ENCODE measurements at places on chromosomes 13 and 19.

DNA sequence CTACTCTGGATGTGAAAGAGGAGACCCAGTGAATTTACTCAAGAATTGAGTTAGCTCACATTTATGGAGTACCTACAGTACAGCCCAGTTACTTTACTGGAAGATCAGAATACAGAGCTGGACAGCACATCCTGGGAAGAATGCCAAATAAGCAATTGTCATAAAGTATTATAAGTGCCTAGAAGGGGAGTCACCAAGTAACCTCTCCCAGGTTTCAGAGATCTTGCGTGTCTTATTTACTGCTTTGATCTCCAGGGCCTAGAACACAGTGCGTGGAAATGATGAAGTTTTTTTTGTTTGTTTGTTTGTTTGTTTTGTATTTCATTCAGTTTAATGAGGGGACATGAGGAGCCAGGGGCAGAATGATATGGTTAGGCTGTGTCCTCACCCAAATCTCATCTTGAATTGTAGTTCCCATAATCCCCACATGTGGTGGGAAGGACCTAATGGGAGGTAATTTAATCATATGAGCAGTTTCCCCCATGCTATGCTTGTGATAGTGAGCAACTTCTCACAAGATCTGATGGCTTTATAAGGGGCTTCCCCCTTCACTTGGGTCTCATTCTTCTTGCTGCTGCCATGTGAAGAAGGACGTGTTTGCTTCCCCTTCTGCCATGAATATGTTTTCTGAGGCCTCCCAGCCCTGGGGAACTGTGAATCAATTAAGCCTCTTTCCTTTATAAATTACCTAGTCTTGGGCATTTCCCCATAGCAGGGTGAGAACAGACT, 5.2 kb downstream of the GARRE1 start:
- no peak for DNase-seq

- DNase-seq: peak; percentile 44
Observed at GRCh38 chr19:6423499-6424194, 964 bp downstream of the KHSRP start.

DNA sequence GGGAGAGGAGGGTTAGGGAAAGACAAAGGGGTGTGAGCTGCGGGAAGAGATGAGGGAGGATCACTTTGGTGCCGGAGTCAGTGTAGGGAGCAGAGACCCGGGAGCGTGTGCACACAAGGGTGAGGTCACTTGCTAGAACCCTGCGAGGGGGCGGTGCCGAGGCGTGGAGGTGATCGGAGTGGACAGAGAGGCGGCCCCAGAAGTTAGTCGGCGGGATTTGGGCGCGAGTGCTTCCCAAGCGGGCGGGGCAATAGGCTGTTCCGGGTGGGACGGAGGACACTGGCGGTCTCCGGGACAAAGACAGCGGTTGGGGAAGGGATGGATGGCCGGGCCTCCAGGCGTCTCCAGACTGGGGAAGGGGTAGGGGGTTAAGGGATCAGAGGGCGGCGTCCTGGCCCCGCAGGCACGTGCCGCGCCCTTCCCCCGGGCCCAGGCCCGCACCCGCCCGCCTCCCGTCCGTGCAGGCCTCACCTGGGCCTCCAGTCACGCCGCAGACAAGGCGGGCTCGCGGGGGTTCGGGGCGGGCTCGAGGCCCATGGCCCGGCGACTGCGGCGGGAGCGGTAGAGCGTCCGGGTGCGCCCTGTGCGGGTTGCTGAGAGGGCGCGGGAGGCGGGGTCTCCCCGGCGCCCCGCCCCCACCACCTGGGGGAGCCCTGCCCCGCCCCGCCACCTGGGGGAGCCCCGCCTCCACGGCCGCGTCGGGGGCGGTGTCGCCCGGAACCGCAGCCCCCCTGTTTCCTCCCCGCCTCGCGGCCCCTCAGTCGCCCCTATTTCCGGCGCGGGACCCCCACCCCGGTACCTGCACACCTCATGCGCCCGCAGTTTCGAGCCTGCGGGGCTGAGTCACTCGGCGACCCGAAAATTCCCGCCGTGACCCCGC, at the start of gene LPAR2:
TSS of gene LPAR2 (minus strand) at position 600 of the 880 bp plus-strand sequence. CDS start 945 bp downstream, outside the sequence.
- peak; percentile 56 for DNase-seq

DNA sequence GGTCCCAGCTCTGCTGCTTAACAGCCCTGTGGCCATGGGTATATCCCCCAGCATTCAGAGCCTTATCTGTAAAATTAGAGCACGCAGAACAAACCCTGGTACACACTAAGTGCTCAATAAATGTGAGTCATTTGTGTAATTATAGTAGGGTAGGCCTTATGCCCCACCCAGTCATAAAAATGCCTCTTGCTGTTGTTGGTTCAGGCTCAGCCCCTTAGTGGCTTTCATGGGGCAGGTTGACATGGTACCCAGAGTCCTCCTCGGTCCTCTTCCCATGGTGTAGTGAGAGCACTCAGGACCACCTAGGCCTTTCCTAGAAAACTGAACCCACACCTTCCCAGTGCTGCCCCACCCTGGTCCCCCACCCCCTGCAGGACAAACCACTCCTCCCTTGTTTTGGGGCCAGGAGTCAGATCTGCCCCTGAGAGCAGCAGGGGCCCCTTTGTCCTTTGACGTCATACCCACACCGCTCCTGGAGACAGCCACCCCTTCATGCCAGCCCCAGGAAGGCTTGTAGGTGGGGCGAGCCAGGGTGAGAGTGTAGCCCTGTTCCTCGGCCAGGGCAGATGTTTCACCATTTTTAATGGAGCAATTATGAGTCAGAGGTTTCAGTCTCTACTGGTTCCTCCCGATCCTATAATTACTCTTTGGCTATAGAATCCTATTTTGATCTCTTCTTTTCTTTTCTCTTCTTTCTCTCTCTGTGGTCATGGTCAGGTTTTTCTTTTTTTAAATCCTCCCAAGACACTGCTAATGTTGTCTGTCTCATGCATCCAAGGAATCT, 36.8 kb downstream of the ACTN4 start:
- no peak for DNase-seq

GRCh38 chr19:46489445-46490272, 6.0 kb downstream of the PNMA8B start:
- no peak for DNase-seq

DNA sequence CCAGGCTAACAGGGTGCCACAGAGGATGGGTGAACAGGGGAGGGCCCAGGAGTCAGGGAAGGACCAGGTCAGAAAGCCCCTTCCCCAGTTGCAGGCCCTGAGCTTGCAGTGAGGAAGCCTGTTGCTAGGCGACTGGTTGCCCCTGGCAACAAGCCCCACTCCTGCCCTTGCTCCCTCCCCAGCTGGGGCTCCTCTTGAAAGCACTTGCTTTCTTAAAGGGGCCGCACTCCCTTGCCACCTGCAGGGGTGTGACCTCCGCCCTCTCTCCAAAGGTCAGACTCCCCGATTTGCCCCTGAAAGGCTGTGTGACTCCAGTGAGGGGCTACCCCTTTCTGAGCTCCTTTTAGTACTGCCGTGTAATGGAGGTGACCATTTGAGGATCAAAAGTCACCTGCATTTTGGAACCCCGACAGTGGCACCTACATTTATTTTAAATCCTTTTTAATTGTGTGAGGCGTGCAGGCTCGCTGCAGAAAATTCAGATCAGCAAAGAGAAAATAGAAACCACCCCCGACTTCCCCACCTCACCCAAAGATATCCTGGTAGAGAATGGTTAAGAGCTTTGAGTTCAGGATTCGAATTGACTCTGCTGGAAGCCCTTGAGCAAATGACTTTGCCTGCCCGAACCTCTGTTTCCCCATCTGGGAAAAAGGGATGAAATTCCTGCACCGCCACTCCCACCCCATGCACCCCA, 4.8 kb downstream of the FCHO1 start:
- no peak for DNase-seq

- DNase-seq: no peak
Observed at GRCh38 chr13:46761866-46762265, 35.1 kb downstream of the ESD start.

DNA sequence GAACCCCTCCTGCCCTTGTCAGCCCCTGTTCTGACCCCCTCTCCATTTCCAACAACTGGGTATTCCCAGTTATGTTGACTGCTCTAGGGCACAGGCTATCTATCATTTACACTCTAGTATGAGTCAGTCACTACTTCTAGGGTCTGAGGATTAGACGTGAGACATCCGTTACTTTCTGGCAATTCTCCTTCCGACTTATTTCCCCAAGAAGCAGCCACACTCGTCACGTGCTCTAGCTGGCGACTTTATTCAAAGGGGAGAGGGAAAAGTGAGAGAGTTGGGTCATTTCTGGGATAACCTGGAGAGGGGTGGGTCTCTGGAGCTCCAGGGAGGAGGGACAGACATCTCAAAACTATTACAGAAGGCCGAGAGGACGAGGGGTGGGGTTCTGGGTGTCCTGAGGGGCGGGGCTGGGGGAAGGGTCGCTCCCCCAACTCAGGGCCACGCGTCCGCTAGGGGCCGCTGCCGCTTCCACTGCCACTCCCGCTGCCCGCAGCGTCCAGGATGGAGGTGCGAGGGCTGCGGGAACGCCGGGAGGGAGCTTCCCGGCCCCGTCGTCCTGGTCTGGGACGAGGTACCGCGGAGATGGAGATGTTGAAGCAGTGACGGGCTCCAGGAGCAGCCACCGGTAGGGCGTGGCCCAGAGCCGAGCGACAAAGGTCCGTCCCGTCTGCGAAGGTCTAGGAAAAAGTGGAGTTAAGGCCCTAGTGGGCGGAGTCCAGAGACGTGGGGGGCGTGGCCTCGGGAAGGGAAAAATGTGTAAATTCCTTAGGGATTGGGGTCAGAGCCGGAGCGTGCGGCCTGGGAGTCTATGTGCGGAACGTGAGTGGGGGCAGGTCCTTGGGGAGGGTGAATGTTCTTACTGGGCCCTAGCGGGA, 8.9 kb downstream of the RTBDN start:
- DNase-seq: no peak

- no peak for DNase-seq
Observed at GRCh38 chr13:102870677-102871415, 25.0 kb downstream of the ERCC5 start.

DNA sequence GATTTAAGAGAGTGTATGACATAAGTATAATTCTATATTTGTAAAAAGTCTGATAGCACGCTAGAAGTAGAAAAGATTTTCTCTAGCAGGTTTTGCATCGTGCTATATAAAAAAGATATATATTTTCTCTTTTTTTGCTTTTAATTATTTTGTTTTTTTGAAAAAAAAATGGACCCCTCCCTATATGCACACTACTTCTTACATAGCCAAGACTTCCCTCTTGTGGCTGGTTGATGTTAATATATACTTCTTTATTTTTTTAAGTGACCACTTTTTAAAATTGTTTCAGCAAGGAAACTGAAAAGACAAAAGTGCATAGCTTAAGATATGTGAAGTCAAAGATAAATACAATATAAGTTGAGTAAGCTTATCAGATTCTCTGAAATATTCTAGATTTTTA, 1202.8 kb downstream of the DIAPH3 start:
- no peak for DNase-seq

DNA sequence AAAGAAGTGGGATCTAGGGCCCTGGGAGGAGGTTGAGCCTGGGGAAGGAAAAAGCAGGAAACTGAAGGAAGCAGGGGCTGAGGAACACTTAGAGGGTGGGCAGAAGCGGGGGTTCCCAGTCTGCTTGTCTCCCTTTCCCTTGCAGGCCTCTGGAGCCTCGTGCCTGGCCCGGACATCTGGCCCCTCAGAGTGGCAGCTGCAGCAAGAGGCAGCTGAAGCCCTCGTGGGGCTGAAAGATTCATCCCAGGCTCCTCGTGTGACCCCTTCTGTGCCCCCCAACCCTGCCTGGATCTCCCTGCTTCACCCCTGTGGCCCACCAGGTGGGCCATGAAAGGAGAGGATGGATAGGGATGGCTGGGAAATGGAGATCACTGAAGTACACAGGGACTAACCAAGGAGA, 5.5 kb downstream of the DMRTC2 start:
- DNase-seq: no peak

DNA sequence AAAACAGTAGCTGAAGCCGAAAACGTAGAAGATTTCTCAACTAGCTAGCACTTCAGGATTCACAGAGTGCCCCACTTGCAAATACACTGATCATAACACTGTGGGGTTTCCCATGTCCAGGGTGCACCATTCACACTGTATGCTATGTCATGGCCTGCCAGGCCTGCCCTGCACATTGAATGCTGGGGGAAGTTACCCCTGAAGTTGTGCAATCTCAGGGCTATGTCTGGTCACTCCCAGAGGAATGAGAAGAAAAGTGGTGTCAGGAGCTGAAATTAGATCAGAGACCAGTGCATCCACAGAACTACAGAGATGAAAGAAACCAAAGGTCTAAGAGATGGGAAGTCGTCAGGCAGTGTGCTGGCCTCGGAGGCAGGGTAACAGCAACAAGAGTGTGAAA, 196.8 kb downstream of the RAP2A start:
- no peak for DNase-seq

- no peak for DNase-seq
Observed at GRCh38 chr19:40441719-40442253, 2.3 kb downstream of the SERTAD3 start.

DNA sequence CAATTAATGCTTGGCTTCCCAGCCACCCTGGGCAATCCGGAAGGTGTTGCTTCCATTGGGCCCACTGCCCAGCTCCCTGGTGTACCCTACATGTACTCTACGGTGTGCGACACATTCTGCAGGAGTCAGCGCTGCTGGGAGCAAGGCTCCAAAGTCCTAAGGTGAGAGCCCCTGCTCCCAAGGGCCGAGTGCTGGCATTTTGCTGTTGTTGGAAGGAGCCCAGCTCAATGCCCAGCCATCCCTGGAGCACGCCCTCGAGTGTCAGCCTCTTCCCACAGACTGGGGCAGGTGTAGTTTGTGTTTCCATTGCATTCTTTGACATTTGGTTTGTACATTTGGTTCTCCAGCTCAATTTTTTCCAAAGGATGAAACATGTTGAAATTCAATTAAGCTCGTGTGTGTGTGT, 64.6 kb downstream of the GGACT start:
- DNase-seq: no peak

- peak; percentile 64 for DNase-seq
Observed at GRCh38 chr19:19540715-19541515, 2.9 kb downstream of the CILP2 start.

GRCh38 chr13:106151056-106151699, 384.3 kb downstream of the EFNB2 start:
- no peak for DNase-seq

GRCh38 chr13:84810781-84811180, 928.5 kb upstream of the SLITRK1 start:
- no peak for DNase-seq

DNA sequence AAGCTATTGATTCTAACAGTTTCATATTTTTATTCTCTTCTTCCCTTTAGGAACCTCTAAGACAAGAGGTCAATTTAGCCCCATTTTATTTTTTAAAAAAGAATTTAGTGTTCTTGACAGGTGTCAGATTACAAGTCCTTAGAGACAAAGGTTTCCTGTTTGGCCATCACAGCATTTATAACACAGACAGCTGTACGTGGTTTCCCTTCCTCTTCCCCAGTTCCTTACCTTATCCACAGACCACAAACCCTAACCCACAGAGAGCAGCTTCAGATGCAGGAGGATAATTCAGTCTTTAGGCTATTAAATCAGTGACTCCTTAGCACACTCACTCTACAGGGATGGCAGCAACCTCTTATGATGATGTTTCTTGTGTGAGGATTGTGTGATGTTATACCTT, 1210.1 kb downstream of the DIAPH3 start:
- DNase-seq: no peak

- peak; percentile 48 for DNase-seq
Observed at GRCh38 chr19:54523403-54523802, 20.8 kb downstream of the LAIR2 start.

DNA sequence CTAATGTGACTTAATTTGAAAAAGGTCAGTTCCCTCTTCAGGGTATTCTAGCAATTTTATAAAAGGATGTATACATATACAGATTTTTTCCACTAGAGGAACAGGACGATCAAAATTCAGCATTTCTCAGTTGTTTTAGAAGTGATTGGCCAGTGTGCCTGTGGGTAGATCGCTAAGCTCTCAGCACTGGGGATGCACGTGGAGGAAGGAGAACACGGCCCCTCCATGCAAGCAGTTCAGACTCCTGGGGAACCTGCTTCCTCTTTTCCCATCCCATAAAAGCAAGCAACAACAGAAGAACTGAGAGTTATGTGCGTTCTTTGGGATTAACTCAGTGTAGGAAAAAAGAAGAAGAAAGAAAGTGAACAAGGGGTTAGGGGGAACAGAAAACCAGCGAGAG, 328.8 kb downstream of the FOXO1 start:
- no peak for DNase-seq

All from activated T-helper 2 cell treated with anti-CD3 and anti-CD28 coated beads, Interferon-gamma antibody, Interleukin-2, Interleukin-4, amounts not matched to agents 10 μg/mL and 5 μg/mL and 100 μg/mL, durations not matched to agents 14 hours and 24 hours and 36 hours (primary cell).